Neural progenitor cell (in vitro differentiated cells): ENCODE measurements at places on chromosomes 3 and 15.

DNA sequence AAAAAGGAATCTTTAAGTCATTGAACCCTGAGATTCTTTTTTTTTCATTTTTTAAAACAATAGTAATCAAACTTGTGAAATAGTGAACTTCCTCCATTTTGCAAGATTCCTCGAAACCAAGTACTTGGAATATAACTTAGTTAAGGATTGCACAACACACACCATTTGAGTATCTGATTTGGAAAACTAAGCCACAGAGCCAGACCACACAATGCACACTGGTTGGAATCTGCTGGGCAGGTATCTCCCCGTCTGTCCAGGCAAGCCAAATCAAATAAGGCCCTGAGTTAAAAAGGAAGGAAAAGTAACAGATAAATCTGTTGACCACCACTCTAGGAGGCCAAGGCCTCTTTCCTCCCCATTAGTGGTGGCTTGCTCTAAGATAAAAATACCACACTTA is 177.5 kb upstream of the ICE2 start:
- H3K27me3 ChIP-seq = no peaks in the 10 kb centered on the region
- peaks cover 27% of the 10 kb centered on the region for H3K4me1 ChIP-seq
- no peaks in the 10 kb centered on the region for H3K36me3 ChIP-seq
- no peak overlapping the region for H3K4me3 ChIP-seq
- no peak for DNase-seq
- H3K27ac ChIP-seq = no peak overlapping the region

DNA sequence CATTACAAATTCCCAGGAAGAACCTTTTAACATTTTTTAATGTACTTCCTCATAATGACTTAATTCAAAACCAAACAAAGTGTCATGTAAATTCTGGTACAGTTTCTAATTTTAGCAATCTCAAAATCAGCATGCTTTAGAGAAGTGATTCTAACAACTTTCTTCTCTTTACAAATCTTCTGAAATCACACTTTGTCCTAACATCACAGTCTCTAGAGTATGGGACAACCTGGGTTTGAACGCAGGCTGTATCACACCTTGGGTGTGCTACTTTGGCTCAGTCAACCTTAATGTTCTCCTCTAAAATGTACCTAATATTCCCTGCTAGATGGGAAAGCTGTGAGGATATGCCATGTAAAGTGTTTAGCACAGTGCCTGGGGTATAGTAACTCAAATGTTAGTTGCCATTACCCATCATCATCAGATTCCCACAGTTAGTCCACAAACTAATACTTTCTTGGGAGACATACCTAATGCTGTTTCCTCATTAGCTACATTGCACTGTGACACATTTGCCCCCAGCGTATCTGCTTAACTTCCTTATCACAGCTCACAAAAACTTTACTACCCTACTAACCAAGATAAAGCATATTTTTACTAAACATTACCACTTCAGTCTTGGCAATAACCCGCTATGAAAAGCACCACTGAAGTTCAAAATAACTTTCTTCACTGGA is 3.1 kb downstream of the TSPAN3 start:
- no peak overlapping the region for H3K4me3 ChIP-seq
- H3K27me3 ChIP-seq = no peaks in the 10 kb centered on the region
- H3K36me3 ChIP-seq = no peaks in the 10 kb centered on the region
- no peak for DNase-seq

GRCh38 chr15:91461377-91461776 is 361.3 kb downstream of the SV2B start:
- H3K4me1 ChIP-seq = no peaks in the 10 kb centered on the region
- DNase-seq = no peak
- H3K27ac ChIP-seq = no peak overlapping the region
- no peaks in the 10 kb centered on the region for H3K27me3 ChIP-seq
- no peaks in the 10 kb centered on the region for H3K36me3 ChIP-seq
- no peak overlapping the region for H3K4me3 ChIP-seq

GRCh38 chr15:57053470-57053869 is 135.0 kb downstream of the TCF12 start:
- no peaks in the 10 kb centered on the region for H3K36me3 ChIP-seq
- H3K4me3 ChIP-seq = no peak overlapping the region
- no peaks in the 10 kb centered on the region for H3K27me3 ChIP-seq
- H3K27ac ChIP-seq = no peak overlapping the region
- DNase-seq = no peak

DNA sequence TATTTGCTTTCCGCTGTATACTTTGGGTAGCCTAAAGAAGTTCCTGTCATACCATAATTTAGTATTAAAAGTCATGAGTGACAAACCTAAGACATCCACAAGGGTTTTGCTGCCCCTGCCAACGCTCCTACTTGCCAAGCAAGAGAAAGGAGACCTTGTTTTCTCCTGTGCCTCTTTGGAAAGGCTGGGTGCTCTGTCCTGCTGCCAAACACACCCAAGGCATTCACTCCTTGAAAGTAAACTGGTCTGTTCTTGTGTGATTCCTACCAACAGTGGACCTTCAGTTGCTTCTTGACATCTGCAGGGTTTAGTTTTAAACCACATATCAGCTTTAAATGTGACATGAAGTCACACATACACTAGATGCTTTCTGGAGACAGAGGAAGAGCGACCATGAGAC is 295.4 kb downstream of the SLC9A9 start:
- H3K4me3 ChIP-seq = no peak overlapping the region
- no peak for DNase-seq
- no peaks in the 10 kb centered on the region for H3K36me3 ChIP-seq
- no peaks in the 10 kb centered on the region for H3K4me1 ChIP-seq
- no peaks in the 10 kb centered on the region for H3K27me3 ChIP-seq
- H3K27ac ChIP-seq = no peak overlapping the region
